ENCODE measurements at places on chromosomes 12 and 14.

DNA sequence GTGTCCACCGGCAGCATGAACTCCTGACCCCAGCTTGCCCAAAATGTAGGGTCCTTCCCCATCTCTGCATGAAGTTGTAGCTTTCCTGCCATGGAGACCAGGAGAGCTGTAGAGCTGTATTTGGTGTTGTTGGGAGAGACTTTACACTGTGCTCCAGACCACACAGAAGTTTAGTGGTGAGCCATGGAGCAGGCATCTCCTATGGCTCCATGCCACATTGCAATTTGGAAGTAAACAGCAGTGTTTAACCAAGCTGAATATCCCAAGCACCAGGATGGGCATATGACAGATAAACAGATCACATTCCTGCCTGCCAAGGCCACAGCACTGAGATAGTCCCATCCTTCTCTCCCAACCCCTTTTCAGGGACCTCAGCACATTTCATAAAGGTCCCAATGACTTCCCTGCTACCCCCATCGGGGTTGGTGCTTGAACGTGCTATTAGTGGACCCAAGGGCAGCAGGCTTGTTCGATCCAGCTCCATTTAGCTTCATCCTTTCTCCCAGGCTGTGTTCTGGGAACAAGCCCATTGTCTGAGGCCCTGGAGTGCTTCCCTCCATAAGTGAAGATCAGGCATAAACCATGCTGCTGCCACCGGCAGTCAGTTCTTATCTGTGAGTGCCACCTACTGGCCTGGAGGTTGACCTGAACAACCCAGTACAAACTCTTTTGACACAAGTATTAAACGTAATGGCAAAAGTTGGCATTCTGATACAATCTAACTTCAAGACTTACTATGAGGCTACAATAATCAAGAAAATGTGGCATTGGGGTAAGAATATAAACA lies 172.3 kb upstream of the ATXN7L3B start:
- DNase-seq: no peak

- no peak for DNase-seq
Measured at GRCh38 chr14:102898298-102898697, 24.2 kb upstream of the AMN start.

- no peak for DNase-seq
Measured at GRCh38 chr12:21340403-21340802, 5.7 kb upstream of the SLCO1A2 start.

- no peak for DNase-seq
Measured at GRCh38 chr12:112241176-112241575, 115.8 kb downstream of the TRAFD1 start.

DNA sequence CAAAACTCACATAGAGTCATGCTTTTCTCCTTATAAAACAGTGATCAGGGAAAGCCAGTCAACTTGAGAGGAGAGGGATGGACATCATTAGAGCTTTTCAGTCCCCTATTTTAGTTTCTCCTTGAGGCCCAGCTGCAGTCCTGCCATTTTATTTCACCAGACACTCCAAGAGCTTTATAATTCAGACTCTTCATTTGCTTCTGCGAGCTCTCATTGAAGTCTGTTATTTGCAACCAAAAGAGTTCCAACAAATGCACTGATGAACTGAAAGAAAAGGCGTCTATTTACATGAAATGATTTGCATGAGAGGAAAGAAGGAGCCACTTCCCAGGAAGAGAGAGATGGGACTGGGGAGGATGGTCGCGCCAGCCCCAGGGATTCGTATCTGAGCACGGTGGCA lies 86.8 kb downstream of the NDUFA12 start:
- no peak for DNase-seq

DNA sequence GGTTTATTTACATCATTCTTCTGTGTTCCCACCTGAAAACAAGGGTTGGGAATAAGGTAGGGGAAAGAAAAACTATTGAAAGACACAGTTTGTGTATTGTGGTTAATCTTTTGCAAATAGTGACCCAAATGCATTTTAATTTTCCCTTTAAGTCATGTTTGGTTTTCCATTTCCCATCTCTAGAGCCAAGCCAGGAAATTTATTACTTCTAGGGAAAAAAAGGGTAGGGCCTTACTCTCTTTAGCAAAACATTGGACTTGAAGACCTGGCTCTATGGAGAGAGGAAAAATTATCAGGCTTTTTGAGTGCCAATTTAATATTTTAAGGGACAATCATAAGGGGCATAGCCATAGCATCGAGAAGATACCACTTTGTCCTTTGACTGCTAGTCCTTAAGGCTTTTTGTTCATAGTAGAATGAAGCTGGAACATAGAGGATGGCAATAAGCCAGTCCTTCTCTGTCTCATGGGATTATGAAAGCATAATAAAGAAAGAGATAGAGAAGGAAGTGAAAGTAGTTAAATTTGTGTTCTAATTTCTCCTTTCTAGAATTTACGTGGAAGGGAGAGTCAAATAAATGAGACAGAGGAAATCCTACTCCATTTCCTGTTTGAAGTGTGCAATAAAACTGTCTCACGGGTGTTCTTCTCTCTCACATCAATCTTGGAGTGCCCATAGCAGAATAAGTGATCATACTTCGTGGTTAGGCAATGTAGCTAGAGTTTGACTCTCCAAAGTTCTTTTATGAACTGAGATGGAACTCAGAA lies 50.9 kb upstream of the PPFIA2 start:
- no peak for DNase-seq

GRCh38 chr12:113130457-113131135 lies 5.0 kb downstream of the RASAL1 start:
- DNase-seq: no peak

DNA sequence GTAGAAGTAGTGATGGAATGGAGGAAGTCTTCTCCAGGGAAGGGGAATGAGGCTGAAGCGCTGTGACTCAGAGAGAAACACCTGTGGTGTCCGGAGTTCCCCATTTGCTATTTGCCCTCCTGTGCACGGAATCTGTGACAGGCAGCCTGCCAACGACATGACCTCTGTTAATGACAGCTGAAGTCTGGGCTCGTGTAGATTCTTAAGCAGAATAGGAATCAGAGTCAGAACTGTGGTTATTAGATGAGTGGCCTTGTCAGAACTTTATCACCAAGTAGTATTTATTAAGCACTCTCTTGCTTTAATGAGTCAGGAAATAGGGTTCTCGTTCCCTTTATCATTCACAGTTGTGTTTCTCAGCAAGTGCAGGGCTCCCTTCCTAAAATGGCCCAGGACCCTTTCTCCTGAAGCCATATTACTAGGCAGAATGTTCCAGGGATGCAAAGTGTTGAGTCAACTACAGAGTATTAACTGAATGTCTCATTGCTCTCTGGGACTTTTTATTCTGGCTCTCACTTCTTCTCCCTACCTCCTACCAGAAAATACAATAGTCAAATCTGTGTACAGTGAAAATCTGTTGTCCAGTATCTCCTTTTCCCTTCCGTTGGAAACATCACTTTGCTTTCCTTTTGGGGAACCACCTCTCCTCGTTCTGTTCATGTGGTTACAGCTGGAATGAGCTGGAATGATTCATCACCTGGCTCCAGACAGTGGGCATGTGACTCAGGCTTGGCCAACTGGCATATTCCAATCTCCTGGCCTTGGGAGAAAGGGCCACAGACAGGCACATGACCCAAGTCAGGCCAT lies 77.8 kb upstream of the MAX start:
- DNase-seq: no peak

- no peak for DNase-seq
Measured at GRCh38 chr12:48977290-48978281, 536 bp upstream of the WNT1 start.

DNA sequence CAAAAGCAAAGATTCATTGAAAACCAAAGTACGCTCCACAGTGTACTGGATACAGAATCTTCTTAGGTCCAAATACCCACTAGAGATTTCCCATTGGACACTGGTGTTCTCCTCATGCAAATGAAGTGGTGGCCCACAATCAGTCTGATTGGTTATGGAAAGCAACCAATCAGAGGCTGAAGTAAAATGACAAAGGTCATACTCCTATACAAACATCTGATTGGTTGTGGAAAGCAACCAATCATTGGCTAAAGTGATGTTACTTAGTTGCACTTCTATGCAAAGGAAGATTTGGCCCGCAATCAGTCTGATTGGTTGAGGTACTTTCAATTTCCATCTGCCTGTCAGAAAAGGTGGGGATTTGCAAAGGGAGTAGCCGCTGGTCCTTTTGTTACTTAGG lies 1.3 kb upstream of the WASHC3 start:
- no peak for DNase-seq

DNA sequence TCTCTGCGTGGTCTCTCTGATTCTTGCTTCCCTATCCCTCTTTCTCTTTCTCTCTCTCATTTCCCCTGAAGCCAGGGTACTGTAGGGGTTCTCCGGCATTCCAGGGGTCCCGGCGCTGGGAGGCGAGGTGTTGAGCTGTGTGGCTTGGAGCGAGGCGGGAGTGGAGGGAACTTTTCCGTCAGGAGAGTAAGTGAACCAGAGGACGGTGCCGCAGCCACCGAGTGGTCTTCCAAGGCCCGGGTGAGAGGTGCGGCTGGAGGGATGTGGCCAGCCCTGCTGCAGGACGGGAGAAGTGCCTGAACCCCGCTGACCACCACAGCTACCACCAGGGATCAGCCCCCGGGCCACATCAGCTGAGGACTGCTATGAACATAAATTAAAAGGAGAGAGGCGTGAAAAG lies 68.2 kb upstream of the FAM181A start:
- DNase-seq: no peak

GRCh38 chr12:91935296-91935695 lies 210.3 kb downstream of the BTG1 start:
- no peak for DNase-seq

DNA sequence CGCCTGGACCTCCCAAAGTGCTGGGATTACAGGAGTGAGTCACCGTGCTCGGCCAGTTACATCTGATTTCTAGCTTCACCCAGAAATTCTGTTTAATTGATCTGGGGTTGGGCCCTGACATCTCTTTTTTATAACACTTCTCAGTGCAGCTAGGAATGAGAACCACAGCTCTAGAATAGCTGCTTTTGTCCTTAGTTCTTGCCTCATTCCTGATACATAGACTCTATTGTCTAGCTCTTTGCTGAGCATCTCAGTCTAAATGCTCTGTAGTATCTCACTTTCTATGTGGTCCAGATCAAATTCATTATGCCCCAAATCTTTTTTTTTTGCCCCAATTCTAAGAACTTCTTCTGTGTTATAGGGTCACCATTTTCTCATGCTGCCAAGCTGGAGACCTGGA lies 29.9 kb upstream of the FUT8 start:
- no peak for DNase-seq

DNA sequence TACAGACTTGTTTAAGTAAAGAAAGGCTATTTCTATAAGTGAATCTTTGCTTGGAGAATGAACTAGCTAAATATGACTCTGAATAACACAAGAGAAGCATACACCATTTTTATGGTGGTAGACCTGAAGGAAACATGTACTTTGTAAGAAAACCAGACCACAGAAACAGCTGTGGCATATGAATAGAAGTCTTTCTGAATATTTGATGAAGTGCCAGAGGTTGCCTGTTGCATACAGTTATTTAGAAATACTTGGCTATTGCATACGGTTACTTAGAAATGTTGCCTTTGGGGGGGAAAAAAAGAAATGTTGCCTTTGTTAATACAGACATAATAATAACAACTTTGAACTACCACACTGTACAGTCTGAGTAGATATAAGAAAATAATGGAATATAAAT lies 16.8 kb upstream of the LEMD3 start:
- DNase-seq: no peak

GRCh38 chr12:126095748-126096510 lies 1030.7 kb downstream of the AACS start:
- no peak for DNase-seq

- peak; percentile 74 for DNase-seq
Measured at GRCh38 chr12:124904306-124905098, 9.9 kb downstream of the UBC start.

GRCh38 chr12:19474147-19474546 lies 34.9 kb downstream of the AEBP2 start:
- DNase-seq: no peak

DNA sequence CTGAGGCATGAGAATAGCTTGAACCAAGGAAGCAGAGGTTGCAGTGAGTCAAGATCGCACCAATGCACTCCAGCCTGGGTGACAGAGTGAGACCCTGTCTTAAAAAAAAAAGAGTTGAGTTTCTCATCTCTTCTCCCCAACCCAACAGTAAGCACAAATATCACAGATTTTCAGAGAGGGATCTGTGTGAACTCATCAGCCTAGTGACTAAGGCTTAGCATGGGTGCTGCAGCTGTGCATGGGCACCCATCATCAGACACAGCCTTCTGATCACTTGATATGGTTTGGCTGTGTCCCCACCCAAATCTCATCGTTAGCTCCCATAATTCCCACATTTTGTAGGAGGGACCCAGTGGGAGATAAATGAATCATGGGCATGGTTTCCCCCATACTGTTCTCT lies 298.9 kb downstream of the PCNX1 start:
- no peak for DNase-seq

- no peak for DNase-seq
Measured at GRCh38 chr12:88844426-88844825, 264.2 kb upstream of the KITLG start.

- no peak for DNase-seq
Measured at GRCh38 chr14:64536488-64537245, 3.9 kb upstream of the HSPA2 start.

- DNase-seq: no peak
Measured at GRCh38 chr14:63096186-63096585, 50.9 kb upstream of the KCNH5 start.

GRCh38 chr14:63032076-63032475 lies 13.2 kb downstream of the KCNH5 start:
- DNase-seq: no peak

GRCh38 chr12:97681612-97682504 lies 219.3 kb downstream of the RMST start:
- no peak for DNase-seq

GRCh38 chr12:50201987-50202521 lies 34.9 kb upstream of the CERS5 start:
- DNase-seq: peak; percentile 30

DNA sequence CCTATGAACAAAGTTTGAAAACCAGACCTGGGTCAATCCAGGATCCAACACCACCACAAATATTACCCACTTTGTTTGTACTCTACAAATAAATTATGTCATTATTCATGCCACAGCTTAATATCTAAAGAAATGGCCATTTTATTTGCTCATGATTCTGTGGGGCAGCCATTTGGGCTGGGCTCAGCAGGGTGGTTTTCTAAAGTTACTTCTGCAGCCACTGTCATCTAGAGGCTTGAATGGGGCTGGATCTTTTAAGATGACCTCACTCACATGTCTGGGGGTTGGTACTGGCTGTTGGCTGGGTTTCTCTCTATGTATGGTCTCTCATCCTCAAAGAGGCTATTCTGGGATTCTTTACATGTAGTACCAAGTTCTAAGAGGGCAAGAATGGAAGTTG lies 96.2 kb downstream of the VCPKMT start:
- DNase-seq: no peak

GRCh38 chr12:132766380-132767085 lies 4.9 kb upstream of the ANKLE2 start:
- DNase-seq: peak; percentile 38

GRCh38 chr12:65993173-65993572 lies 137.4 kb downstream of the LLPH start:
- DNase-seq: no peak

- no peak for DNase-seq
Measured at GRCh38 chr14:70931008-70931407, 23.7 kb downstream of the PCNX1 start.
